NCI-H526 (cell line): ENCODE measurements at places on chromosomes 3 and 15.

- DNase-seq: no peak
Observed at GRCh38 chr3:32453346-32453745, 49.3 kb downstream of the CMTM6 start.

DNA sequence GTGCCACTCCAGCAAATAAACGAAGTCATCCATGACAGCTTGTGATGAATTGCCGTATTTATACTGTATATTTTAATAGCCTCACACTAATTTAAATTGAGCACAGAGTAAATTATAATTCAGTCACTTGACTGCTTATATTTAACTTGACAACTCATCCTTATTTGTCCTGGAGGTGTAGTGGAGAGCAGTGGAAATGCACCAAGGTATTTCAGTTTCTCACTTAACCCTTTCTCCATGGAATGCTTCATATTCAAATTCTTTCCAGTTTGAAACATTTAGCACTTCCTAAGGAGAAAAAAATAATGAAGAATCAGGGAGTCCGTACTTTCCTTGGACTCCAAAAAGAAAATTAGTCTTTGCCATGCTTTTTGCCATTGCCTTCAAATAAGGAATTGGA is 99.0 kb downstream of the MAP2K5 start:
- peak; percentile 71 for DNase-seq

- DNase-seq: no peak
Observed at GRCh38 chr15:93249623-93250022, 160.6 kb upstream of the RGMA start.

- no peak for DNase-seq
Observed at GRCh38 chr3:61649381-61650170, 88.2 kb downstream of the PTPRG start.

- DNase-seq: no peak
Observed at GRCh38 chr15:82040390-82040789, 5.4 kb downstream of the MEX3B start.

- DNase-seq: no peak
Observed at GRCh38 chr3:171307046-171307585, 153.1 kb downstream of the TNIK start.

GRCh38 chr3:36418296-36418695 is 38.0 kb downstream of the STAC start:
- no peak for DNase-seq

- DNase-seq: no peak
Observed at GRCh38 chr3:155416500-155417118, 123.1 kb upstream of the STRIT1 start.

- no peak for DNase-seq
Observed at GRCh38 chr3:55903680-55904079, 416.6 kb upstream of the WNT5A start.

DNA sequence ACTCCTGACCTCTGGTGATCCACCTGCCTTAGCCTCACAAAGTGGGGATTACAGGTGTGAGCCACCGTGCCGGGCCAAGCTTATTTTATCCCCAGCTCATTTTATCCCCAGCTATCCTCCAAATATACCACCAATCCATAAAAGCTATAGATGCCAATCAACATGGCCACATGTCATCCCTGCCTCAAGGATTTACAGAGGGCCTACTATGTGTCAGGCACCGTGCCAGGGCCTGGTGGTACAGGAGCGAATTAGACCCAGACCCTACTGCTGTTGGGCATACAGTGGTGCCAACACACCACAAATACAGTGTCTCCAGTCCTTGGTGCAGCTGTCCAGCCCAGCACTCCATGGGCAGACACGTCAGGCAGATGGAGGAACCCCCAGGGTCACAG is 73.4 kb downstream of the SCN5A start:
- DNase-seq: no peak

DNA sequence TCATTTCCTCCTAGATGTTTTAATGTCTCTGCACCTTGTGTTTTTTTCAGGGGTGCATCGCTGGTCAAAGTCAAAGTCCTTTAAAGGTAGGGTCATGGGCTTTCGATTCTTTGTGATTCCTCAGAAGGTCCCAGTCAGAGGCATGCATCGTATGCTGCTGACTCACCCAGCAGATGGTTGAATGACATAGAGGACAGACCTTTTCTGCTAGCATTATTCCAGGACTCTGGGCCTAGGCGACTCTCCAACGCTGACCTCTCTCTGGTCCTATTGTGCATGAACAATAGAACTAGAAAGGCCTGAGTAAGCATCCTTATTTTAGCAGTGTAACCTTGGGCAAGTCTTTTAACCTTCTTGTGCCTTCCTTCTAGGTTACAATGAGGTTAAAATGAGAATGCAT is 75.9 kb downstream of the DGKG start:
- DNase-seq: no peak

DNA sequence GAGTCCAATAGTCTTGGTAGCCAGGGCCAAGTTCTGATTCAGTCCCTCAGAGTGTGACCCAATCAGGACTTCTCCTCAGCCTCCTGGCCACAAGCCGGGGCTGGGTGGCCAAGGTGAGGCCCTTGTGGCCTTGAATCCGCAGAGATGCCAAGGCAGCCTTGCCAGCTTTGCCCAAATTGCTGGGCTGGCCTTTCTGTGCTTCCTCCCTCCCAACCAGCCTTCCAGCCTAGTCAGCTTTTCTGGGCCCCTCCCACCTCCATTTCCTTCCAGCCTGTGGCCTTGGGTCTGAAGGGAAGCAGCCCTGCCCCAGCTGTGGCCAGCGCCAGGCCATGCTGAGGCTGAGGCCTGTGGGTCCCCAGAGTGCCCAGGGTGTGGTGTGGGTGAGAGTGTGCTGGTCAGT is 34.3 kb upstream of the ANKDD1A start:
- no peak for DNase-seq

- peak; percentile 80 for DNase-seq
Observed at GRCh38 chr3:61564395-61565059, 3.2 kb downstream of the PTPRG start.

DNA sequence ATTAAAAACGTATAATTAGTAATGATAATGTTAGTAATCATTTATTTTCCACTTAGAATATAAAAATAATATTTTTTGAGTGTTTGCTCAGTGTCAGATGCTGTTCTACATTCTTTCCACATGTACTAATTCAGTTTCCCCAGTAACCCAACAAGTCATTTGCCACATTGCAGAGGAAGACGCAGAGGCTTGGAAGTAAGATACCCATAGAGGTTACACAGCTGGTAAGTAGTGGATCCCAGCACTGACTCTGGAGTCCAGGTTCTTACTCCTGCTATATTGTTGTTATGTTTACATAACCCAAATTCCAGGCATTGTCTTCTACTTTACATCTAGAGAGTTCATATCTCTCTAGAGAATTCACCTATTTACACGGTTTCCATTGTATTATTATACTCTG is 48.2 kb upstream of the MYO5C start:
- DNase-seq: no peak

DNA sequence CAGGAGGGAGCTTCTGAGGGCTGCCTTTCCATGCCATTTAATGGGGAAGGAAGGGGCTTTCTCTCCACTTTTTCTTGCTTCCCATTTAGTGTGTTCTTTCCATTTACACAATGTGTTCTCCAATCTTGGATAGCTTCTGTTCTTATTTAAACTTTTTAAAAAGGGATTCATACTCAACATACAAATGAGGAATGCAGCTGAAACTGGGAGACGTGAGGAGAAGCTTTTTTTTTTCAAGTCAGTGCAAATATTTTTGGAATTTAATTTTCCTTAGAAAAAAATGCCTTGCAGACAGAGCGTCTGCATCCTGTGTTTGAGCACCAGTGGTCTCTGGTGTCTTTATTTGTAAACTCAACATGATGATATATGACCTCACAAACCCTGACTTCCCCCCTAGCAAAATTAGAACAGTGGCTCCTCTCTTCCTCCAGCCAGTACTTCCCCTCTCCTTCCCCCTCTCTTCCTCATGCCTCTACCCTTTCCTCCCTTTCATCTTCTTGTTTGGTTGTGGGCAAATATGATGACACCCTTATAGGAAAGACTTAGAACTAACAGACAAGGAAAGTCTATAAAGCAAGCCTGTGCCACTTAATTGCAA is 48.1 kb upstream of the PCSK6 start:
- DNase-seq: no peak

- DNase-seq: no peak
Observed at GRCh38 chr3:68706096-68706495, 226.3 kb downstream of the TAFA4 start.

GRCh38 chr3:172170841-172171240 is 131.5 kb downstream of the FNDC3B start:
- DNase-seq: no peak

DNA sequence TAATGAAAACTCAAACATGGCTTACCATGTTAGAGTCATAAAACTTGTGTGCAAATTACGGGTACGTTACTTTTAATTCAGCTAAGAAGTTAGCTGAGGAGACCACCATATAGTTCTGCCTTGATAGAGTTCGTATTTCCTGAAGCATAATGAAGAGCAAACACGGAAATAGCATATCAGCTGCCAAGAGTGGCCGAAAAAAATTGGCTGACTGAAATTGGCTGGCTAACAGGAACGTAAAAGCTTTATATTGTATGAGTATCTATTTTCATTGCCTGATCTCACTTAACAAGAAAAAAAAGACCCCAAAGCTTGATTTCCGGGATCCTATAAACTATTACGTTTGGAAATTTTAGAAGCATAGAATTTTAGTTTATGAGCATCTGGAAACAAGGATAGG is 1222.9 kb downstream of the ZPLD1 start:
- DNase-seq: no peak

GRCh38 chr15:93656041-93656440 is 567.0 kb upstream of the RGMA start:
- DNase-seq: no peak

DNA sequence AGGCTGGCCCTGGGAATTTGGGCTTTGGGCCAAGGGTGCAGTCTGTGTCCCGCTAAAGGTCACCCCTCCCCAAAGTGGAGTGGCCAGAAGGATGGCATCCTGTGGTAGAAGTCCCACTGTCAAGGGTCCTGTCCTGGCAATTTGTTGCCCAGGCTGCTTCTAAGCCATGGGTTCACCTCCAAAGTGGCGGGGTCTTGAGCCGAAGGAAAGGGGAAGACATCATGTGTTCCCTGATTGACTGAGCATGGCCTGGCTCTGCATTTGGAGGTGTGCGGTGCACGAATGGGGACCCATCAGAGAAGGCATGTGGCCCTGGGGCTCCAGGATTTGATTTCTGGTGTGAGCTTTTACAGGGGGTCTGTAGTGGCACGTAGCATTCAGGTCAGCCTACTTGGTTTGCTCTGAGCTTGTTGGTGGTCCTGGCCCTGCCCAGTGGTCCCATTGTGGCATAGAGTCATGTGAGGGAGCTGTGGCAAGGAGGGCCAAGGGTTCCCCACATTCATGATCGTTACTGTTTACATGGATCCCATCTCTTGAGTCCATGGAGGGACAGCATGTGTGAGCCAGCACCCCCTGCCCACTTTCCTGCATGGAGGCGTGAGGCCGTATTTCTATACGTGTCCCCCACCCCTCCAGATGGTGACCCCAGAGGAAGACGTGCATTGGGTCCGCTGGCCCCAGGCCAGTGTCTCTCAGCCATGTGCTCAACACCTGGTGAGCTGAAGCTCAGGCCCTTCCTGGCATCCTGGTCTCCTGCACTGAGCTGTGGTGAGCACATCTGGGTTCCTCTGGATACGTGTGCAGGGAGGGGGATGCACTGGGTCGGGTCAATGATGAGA is 225.1 kb downstream of the SNRPN start:
- DNase-seq: no peak

DNA sequence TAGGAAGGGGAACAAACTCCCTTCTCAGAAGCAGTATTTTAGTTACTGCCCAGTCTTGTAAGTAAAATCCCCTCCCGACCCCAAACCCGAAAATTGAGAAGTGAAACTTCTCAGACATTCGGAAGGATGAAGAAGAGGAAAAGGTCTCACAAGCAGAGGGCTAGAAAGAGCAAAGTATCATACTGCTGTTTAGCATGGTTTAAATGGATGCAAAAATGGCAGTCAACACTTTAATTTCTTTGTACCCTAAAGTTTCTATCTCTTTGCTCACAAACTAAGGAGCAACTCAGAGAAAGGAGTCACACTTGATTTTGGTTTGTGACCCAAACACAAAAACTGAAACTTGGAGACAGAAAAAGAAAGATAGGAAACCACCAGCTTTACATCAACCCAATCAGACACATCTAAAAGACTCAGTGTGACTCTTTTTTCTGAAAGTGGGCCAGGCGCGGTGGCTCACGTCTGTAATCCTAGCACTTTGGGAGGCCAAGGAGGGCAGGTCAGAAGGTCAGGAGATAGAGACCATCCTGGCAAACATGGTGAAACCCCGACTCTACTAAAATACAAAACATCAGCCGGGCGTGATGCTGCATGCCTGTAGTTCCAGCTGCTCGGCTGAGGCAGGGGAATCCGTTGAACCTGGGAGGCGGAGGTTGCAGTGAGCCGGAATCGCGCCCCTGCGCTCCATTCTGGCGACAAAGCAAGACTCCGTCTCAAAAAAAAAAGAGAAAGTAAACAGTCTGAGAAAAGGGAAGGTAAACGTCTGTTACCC is 63.2 kb upstream of the ATP11B start:
- no peak for DNase-seq
